ENCODE measurements at places on chromosomes 5 and 9.
A peak's percentile ranks its signal among the peaks of the same experiment; 100 is the strongest.

- DNase-seq, result no peak
Measured at GRCh38 chr5:66903218-66903617, 293.4 kb downstream of the CD180 start.

GRCh38 chr9:80792726-80793125, 896.6 kb downstream of the TLE1 start:
- no peak for DNase-seq

DNA sequence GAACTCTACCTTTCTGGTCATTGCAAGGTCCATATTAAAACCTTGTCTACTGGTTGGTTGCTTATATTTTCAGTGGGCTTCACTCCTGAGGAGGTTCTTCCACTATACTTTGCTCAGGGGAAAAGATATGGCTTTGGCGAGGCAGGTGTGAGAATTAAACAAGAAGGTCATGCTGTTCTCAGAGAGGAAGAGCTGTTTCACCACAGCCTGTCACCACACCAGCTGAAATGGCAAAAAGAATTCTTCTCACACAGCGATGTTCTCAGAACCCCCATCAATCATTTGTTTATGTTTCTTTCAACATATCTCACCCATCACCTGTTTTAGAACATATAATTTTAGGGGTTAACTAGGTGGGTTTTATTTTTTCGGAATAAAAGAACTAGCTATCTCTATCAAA, 38.6 kb downstream of the CAPSL start:
- DNase-seq, result no peak

- DNase-seq, result no peak
Measured at GRCh38 chr9:129321286-129322021, 143.4 kb upstream of the IER5L start.

DNA sequence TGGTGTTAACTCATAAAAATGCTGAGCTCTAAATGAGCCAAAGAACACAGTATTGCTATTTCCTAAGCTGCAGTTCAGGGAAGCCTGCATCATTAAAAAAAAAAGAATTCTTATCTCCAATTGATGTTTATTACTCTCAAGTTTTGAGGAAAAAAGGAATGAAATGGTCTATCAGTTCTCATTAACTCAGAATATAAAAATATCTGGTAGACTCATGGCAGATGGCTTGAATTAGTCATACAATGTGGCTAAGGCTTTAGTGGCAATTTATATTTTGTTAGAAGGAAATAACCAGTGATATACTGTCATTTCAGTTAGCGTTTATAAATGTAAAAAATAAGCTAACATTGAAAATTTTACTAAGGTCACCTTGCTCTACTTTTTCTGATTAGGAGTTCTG, 1403.4 kb upstream of the C9orf72 start:
- no peak for DNase-seq

- DNase-seq, result no peak
Measured at GRCh38 chr9:136944212-136944518, 373 bp downstream of the FBXW5 start.

DNA sequence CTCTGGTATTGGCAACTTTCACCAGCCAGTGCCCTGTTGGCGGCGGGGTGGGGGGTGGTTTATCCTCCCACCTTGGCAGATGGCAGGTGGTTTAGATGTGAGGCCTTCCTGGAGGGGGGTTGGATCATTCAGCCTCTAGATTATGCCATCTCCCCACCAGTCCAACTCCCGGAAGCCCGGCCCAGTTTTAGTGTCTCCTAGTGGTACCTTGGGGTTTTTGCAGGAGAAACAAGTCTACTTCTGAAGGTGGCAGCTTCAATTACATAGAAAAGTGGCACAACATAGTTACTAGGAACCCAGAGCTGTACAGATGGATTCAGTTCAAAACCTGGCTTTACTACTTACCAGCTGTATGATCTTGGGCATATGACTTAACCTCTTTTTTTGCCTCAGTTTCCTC, 11.3 kb downstream of the PRLR start:
- DNase-seq, result no peak

- peak; percentile 80 for DNase-seq
Measured at GRCh38 chr5:107248066-107248695, 422.6 kb downstream of the EFNA5 start.

DNA sequence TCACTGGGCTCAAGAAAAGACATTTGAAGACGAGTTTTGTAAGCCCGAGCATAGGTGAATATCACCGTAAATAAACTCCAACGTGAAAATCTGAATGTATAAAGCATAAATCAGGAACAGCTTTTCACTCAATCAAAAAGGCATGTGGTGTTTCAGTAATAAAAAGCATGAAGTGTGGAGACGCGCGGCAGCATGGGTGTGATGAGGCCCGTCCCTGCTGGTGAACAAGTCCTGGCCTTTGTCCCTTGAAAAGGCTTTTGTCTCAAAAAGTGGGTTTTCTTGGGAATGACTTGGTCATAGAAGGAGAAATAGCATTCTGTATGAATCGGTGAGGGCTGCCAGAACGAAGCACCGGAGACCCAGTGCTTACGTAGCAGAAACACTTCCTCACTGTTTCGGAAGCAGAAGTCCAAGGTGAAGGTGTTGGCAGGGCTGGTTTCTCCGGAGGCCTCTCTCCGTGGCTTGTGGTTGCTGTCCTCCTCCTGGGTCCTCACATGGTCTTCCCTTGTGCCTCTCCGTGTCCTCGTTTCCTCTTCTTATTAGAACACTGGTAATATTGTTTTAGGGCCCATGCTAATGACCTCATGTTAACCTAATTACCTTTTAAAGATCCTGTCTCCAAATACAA, 24.9 kb downstream of the ROPN1L start:
- DNase-seq, result no peak

- DNase-seq, result no peak
Measured at GRCh38 chr5:76165711-76166374, 82.7 kb downstream of the SV2C start.

- DNase-seq, result no peak
Measured at GRCh38 chr9:98185611-98186171, 6.7 kb downstream of the CORO2A start.

DNA sequence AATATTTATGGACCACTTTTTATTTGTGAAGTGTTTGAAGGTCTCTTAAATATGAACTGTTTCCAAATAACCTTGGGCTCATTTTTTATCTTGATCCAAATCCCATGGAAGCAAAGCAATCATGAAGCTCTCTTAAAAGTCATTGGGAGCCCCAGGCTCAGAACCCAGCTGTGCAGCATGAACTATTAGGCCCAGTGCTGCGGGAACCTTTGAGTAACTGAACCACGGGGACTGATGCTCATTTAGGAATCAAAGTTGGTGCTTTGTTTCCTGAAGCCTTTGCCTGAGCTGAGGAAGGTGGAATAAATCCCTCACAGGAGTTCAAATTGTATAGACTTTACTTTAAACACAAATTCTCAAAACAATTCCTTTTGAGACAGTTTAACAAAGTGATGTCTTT, 27.8 kb downstream of the MAT2B start:
- DNase-seq, result no peak

DNA sequence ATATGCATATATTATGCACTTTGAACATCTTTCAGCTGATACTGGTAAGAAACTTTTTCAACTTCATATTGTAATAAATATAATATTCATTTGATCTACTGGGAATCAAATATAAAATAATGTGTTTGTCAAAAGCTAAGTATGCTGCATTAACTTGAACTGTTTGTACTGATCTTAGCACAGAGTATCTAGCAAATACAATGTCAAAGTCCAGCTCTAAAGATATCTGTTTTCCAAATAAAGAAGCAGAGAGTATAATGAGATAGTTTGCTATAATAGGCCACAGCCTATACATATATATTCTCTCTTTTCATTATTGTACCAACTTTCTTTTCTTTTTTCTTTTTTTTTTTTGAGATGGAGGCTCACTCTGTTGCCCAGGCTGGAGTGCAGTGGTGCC, 417.0 kb downstream of the TMEM161B start:
- no peak for DNase-seq

GRCh38 chr5:175354964-175355363, 89.0 kb downstream of the DRD1 start:
- DNase-seq, result no peak

- no peak for DNase-seq
Measured at GRCh38 chr5:35920890-35921289, 17.5 kb downstream of the CAPSL start.

DNA sequence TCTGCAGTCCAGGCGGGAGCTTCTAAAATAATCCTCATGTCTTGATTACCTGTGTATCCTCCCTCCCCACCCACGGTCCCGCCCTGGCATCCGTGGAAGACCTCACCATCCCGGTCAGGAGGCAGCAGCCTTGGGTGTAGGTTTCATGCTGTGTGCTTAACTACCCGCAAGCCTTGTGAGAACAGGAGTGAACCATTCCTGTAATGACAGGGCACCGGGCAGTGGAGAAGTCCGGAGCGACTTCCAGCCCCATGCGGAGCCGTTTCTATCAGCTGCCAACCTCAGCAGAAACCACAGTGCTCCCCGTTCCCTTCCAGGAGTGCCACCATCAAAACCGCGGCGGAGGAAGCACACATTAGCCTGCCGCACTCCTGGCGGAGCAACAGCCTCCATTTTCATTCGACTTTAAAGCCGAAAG, 123.5 kb upstream of the LMX1B start:
- no peak for DNase-seq

DNA sequence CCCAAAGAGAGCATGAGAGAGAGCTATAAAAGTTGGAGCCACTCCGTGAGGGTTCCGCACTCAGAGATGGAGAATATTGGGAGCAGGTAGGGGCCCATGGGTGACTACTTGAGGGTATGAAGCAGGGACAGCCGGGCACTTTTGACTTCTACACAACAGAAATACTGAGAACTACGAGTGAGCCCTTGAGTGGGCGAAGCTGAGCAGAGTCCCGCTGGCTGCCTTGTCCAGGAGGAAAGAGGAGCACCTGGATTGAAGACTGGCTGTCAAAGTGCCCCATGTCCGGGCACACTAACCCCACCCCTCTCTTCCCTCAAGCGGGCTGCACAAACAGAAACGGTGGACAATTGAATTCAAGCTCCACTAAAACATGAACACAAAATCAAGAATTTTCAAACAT, 33.6 kb downstream of the FYB1 start:
- DNase-seq, result no peak

DNA sequence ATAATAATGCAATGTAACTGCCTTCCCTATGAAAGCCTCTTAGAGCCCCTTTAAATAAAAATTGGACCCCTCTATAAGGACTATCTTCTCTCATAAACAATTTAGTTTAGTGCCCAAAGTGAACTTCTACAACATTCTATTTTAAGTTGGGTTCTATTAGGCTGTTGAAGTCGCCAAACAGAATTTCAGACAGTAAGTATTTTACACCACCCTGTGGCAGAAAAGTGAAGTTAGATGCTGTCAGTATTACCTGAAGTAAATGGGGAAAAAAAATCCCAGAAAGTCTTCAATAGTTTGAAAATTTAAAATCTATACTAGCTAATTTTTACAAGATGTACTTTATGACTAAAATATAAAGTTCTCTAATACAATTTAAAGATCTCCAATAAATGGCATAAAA, 29.5 kb downstream of the CAAP1 start:
- DNase-seq, result peak; percentile 7

GRCh38 chr9:4316409-4316808, 16.5 kb upstream of the GLIS3 start:
- no peak for DNase-seq

- no peak for DNase-seq
Measured at GRCh38 chr5:80037366-80037765, 2.2 kb downstream of the THBS4 start.

GRCh38 chr5:74294231-74294705, 346.3 kb downstream of the ENC1 start:
- DNase-seq, result no peak

DNA sequence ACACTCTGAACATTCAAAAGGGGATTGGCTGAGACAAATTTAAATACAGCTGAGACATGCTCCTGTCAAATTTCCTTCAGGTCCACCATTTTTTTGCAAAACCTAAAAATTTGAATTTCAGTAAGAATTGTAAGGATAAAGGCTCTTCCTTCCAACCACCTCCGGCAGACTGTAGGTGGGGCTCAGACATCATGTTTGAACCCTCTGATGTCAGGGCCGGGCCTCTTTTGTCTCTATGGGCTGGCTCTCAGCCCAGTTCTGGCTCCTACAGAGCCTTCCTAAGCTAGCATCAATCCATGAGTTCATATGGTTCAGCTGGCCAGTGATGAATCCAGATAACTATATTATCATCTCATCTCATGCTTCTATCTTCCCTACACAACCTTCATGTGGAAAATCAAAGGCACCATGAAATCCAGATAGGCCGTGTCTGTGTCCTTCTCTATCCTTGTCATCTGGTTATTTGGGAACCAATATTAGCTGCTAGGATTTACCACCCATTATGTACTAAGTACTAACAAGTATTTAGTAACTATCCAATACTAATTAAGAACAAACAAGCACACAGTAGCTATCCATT, 44.2 kb downstream of the NIPSNAP3B start:
- DNase-seq, result peak; percentile 38

GRCh38 chr5:142881076-142881783, 111.1 kb downstream of the ARHGAP26 start:
- DNase-seq, result peak; percentile 67

GRCh38 chr9:84593352-84593751, 76.2 kb upstream of the NTRK2 start:
- no peak for DNase-seq

GRCh38 chr5:149251546-149251945, 20.1 kb upstream of the AFAP1L1 start:
- DNase-seq, result no peak

DNA sequence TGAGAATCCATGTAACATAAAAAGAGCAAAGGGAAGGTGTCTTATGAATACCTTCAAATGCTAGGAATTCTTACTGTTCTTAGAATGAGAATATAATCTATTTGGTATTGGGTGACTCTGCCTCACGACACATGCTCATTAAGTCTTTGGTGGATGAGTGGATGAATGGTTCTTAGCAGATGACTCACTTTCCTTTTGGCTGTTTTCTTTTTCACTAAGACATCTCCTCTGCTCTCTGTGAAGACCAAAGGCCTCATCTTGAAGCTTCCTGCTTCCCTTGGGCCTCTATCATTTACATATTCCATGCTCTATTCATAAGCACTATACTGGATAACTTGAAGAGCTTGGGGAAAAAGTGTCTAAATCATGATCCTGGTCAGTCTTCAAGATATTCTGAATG, 468.1 kb downstream of the SPATA31D1 start:
- DNase-seq, result no peak

DNA sequence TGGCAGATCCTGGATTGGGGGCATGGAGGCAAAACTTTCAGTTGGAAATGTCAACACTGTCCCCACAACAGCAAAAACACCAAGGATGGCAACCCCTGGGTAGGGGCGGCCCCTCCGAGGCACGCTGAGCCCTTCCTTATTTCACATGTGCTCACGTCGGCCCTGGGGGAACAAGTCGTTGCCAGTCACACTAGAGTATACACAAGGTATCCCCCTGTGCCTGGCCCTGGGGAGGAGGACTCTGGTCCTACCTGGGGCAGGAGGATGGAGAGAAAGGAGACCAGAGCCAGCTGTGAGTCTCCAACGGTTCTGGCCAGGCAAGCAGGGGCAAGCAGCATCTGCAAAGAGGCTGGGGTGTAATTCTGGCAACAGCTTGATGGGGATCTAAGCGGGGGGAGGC, 126.9 kb upstream of the FOXD4L5 start:
- no peak for DNase-seq

GRCh38 chr9:94639061-94639998, at the start of gene FBP1:
TSS of gene FBP1 (minus strand) at chr9:94639518. CDS start at chr9:94639310, 208 bp downstream.
- DNase-seq, result peak; percentile 67

- DNase-seq, result no peak
Measured at GRCh38 chr9:132288361-132288760, 66.4 kb downstream of the SETX start.

- no peak for DNase-seq
Measured at GRCh38 chr5:140764177-140764973, 21.6 kb upstream of the PCDHA1 start.

- peak; percentile 32 for DNase-seq
Measured at GRCh38 chr9:77896938-77897667, 134.5 kb downstream of the GNAQ start.

Measured in iPS-NIHi11 (cell line).